ENCODE measurements at places on chromosomes 16 and 17.

GRCh38 chr17:73691321-73691766 is 47.1 kb upstream of the SDK2 start:
- no peak for DNase-seq

- no peak for DNase-seq
Measured at GRCh38 chr17:79647456-79647915, 36.6 kb upstream of the RBFOX3 start.

DNA sequence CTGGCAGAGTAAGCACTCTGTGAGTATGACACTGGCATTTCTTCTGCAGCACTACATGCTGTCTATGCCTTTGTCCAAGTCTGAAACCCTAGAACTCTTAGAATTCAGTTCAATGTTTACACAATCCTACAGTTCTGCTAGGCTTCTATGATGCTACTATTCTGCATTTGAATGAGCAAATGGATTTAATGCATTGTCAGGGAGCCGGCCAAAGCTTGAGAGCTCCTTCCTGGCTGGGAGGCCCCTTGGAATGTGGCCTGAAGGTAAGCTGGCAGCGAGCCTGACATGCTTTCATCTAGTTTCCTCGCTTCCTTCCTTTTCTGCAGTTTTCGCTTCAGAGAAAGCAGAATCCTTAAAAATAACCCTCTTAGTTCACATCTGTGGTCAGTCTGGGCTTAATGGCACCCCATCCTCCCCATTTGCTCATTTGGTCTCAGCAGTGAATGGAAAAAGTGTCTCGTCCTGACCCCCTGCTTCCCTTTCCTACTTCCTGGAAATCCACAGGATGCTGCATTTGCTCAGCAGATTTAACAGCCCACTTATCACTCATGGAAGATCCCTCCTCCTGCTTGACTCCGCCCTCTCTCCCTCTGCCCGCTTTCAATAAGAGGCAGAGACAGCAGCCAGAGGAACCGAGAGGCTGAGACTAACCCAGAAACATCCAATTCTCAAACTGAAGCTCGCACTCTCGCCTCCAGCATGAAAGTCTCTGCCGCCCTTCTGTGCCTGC is at the start of gene CCL2:
CCL2 (plus strand) TSS at position 635 of the 730 bp plus-strand sequence; CDS start at position 700, 65 bp downstream.
- DNase-seq = no peak

DNA sequence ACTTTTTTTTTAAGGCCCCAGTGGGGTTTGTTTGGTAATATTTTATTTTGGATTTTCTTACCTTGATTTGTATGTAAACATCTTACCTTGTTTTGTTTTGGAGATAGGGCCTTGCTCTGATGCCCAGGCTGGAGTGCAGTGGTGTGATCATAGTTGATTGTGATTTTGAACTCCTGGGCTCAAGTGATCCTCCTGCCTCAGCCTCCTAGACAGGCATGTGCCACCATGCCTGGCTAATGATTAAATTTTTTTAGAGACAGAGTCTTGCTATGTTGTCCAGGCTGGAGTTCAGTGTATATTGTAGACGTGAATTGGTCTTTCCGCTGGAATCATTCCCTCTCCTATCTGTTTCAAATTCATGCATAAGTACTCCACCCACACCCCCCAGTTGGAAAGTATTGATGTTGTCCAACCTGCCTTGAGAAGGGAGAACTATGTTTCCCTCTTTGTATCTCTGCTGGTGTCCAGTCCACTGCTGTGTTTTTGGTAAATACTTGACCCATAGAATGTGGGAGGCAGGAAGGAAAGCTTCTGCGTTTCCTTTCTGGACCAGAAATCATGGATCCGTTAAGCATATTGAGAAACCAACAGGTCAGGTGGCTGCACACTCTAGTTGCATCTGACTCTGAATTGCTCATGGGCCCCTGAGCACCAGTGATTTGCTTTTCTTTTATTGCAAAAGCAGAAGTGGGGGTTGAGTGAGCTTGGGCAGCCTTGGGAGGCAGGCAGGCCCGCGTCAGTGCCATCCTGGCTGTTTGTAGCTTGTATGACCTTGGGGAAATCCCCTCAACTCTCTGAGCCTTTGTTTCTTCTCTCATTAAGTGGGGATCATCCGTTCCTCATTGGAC is 25.0 kb downstream of the RMI2 start:
- no peak for DNase-seq

DNA sequence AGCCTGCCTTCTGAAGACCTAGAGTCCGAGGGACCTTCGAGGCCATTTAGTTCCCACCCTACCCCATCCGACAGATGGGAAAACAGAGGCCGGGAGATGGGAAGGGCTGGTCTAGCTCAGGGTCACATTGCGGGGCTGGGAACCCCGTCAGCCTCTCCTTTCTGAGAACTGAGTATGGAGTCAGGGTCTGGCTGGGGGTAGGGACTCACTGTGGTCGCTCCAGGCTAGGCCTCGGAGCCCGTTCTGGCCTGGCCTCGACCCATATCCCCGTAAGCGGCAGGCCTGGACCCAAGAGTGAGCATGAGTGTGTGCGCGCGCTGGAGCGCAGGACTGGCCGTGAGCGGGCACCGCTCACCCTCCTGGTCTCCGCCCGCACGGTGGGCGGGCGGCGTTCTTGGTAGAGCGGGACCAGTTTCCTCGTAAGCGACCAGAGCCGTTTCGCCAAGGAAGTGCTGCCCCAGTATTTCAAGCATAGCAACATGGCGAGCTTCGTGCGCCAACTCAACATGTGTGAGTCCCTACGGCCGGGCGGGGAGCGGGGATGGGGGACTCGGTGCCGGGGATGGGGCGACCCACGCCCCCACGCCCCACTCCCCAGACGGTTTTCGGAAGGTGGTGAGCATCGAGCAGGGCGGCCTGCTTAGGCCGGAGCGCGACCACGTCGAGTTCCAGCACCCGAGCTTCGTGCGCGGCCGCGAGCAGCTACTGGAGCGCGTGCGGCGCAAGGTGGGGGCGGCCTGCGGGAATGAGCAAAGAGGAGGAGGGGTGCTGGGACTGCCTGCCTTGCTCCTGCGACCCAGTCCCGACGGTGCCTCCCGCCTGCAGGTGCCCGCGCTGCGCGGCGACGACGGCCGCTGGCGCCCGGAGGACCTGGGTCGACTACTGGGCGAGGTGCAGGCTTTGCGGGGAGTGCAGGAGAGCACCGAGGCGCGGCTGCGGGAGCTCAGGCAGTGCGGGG is 855 bp downstream of the HSF4 start:
- DNase-seq = no peak

DNA sequence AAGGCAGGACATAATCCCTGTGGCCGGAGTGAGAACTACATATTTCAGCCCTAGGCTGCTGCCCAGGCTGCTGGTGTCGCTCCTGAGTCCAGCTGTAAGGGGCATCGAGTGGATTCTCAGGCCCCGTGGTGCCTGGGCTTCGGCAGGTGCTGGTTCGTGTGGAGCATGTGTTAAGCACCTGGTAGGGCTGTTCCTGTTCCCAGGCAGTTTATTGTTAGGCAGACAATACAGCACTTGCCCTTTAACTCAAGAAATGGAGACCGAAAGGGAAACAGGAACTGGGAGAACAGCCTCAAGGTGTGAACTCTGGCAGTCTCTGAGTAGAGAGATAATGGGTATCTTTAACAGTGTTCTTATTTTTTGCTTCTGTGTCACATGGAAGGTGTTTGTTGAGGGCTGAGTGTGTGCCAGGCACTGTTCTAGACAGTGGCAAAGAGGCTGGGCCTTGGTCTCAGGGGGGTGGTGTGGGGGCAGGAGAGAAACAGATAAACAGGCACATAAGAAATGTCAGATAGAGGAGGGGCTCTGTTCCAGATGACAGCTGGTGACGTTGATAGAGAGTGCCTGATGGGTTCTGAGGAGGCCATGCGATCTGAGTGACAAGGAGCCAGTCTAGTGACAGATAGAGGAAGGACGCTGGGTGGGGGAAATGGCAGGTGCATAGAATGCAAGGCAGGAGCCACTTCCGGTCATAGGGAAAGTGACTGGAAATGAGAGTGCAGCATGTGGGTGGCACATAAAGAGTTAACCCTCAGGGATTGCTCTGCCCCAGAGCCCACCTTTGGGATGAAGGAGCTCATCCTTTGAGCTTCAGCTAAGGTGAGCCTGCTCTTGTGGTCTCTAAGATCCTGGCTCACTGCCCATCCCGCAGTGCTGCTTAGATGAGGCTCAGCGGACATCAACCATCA is 33.8 kb downstream of the EPN2 start:
- DNase-seq = no peak

DNA sequence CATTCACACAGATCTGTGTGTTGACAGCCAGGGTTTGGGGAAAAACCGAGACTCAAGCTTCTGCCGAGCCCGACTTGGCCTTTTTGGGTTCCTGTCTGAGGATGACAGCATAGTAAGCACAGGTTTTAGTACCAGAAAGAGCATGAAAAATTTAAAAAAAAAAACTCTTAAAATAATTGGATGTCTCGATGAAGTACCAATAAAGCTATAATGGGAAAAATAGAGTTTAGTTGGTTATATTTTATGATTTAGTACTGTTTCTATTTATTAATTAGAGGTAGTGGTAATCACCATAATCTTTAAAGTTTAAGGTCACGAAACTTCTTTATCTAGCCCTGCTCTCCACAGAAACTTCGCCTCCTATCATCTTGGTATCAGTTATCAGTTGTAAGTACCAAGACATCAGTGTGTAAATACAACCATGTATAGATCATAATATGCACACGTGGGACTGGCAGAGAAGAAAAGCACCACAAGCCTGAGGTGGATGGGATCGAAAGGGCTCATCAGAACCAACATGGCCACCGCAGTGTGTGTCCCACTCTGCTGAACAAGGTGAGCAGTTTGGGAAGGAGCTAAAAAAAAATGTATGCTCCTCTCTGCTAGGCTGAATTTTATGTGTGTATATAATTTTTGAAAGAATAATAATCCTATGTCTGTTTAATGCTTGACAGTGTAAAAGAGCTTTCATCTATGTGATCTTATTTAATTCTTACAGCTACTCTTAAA is 14.4 kb upstream of the EEF2K start:
- no peak for DNase-seq

- DNase-seq = no peak
Measured at GRCh38 chr17:45700171-45701090, 83.7 kb upstream of the CRHR1 start.

DNA sequence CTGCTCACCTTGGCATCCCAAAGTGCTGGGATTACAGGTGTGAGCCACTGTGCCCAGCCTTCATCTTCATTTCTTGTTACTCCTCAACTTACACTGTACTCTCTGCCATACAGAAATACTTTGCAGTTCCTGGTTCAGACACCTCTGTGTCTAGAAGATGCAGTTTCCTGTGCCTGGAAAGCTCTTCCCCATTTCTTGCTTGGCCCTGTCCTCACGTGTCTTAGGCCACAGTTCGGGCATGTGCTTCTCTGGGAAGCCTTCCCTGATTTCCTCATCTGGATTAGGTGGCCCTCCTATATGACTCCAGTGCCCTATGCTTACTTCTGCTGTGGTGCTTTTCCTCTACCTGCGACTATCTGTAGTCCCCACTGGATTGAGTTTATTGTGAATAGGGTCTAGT is 26.5 kb upstream of the CDR2 start:
- DNase-seq = no peak

GRCh38 chr17:29115961-29116803 is 64.0 kb downstream of the MYO18A start:
- DNase-seq = no peak

GRCh38 chr17:81533339-81534141 is 5.4 kb downstream of the FSCN2 start:
- no peak for DNase-seq

- no peak for DNase-seq
Measured at GRCh38 chr16:75617121-75617520, 6.0 kb downstream of the ADAT1 start.

- DNase-seq = no peak
Measured at GRCh38 chr17:18231164-18231563, 5.7 kb downstream of the LLGL1 start.

DNA sequence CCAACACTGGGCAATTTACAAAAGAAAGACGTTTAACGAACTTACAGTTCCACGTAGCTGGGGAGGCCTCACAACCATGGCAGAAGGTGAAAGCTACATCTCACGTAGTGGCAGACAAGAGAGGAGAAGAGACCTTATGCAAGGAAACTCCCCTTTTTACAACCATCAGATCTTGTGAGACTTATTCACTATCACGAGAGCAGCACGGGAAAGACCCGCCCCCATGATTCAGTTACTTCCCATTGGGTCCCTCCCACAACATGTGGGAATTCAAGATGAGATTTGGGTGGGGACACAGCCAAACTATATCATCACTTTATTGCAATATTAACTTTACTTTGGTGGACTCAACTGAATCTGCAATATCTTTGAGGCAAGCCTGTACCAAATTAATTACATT is 11.9 kb upstream of the ENGASE start:
- DNase-seq = no peak

DNA sequence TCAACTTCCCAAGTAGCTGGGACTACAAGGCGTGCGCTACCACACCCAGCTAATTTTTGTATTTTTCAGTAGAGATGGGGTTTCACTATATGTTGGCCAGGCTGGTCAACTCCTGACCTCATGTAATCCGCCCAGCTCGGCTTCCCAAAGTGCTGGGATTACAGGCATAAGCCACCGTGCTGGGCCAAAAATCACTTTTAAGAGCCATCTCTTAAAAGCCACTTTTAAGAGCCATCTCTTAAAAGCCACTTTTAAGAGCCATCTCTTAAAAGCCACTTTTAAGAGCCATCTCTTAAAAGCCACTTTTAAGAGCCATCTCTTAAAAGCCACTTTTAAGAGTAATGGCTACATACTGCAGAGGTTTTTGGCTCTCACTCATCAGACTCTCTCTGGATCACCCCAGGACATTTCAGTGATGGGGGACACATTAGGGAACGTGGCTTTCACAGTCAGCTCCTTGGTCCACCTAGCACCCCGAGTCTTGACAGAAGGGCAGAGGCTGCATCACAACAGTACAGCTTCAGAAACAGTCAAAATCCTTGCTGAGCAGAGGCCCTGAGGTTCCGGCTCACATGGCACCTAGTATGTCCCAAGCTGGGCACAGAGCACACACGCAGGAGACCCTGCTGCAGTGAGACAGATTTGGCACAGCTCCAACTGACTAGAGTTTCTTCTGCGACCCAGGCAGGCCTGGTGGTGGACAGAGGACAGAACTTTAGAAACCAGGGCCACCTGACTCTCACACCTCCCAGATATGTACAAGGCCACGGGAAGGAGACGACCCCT is 23.6 kb downstream of the RANBP10 start:
- DNase-seq = no peak

- no peak for DNase-seq
Measured at GRCh38 chr16:81318711-81319110, 3.9 kb downstream of the GAN start.

GRCh38 chr17:37025238-37025637 is 76.5 kb downstream of the AATF start:
- no peak for DNase-seq

GRCh38 chr17:74443516-74444296 is 11.8 kb downstream of the GPRC5C start:
- DNase-seq = no peak
